ENCODE measurements at places on chromosomes 3 and 15. TPM values are rescaled to one million over a fixed set of nuclear protein-coding genes. Genes with fewer than 3 reads are reported as not detected.

SPPL2A gene
- 95.9 TPM for total RNA-seq

SPINK8 gene
- total RNA-seq, result not detected

MYH15 gene
- total RNA-seq, result not detected

CCR3 gene
- total RNA-seq, result not detected

FRMD5 gene
- not detected for total RNA-seq

THBS1 gene
- total RNA-seq, result 95.5 TPM

FBXL22 gene
- not detected for total RNA-seq

GABRA5 gene
- total RNA-seq, result not detected

TICRR gene
- 0.22 TPM for total RNA-seq

P3H2 gene
- total RNA-seq, result 5.9 TPM

STAC gene
- 3.1 TPM for total RNA-seq

GHSR gene
- not detected for total RNA-seq

ROPN1 gene
- not detected for total RNA-seq

PCOLCE2 gene
- 264 TPM for total RNA-seq

UCN2 gene
- not detected for total RNA-seq

GOLGA8T gene
- total RNA-seq, result not detected

CDHR4 gene
- not detected for total RNA-seq

MYEF2 gene
- 12.9 TPM for total RNA-seq

All from subcutaneous adipose tissue (tissue), 4 donors.